NCI-H1048 (cell line): ENCODE measurements at places on chromosomes 7 and 10.

DNA sequence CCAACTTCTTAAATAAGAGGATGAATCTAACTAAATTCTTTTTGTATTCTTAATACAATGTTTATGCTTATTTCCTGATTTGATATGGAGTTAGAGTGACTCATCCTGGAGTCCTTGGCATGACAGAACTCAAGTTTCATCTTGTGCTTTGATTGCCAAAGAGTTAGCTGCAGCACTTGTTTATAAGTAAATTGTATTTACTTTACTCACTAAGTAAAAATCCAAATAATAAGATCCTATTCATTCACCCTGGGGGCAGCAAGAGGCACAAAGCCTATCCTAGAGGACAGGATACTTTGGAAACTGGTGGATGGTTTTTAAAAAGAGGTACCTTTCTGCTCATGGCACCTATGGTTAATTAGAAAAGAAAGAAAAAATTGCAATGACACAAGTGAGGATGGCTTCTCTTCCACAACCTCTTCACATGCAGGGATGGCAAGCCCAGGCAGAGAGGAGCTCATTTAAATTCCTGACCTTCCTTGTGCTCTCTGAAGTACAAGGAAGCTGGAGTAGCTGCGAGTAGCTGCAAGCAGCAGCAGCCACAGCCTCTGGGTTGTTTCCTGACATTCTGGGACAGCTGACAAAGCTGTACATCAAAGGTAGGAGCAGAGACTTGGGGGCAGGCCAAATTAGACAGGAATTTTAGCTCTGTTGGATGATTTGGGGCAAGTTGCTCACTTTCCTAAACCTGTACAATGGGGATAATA lies 28.5 kb upstream of the CROT start:
- no peak for DNase-seq

GRCh38 chr10:61068471-61068870 lies 124.5 kb upstream of the RHOBTB1 start:
- no peak for DNase-seq

- DNase-seq, result no peak
Measured at GRCh38 chr10:43913676-43914235, 265.1 kb upstream of the ZNF32 start.

- no peak for DNase-seq
Measured at GRCh38 chr10:58081353-58081752, 186.3 kb downstream of the IPMK start.

GRCh38 chr7:132453826-132454225 lies 122.4 kb downstream of the PLXNA4 start:
- DNase-seq, result no peak

DNA sequence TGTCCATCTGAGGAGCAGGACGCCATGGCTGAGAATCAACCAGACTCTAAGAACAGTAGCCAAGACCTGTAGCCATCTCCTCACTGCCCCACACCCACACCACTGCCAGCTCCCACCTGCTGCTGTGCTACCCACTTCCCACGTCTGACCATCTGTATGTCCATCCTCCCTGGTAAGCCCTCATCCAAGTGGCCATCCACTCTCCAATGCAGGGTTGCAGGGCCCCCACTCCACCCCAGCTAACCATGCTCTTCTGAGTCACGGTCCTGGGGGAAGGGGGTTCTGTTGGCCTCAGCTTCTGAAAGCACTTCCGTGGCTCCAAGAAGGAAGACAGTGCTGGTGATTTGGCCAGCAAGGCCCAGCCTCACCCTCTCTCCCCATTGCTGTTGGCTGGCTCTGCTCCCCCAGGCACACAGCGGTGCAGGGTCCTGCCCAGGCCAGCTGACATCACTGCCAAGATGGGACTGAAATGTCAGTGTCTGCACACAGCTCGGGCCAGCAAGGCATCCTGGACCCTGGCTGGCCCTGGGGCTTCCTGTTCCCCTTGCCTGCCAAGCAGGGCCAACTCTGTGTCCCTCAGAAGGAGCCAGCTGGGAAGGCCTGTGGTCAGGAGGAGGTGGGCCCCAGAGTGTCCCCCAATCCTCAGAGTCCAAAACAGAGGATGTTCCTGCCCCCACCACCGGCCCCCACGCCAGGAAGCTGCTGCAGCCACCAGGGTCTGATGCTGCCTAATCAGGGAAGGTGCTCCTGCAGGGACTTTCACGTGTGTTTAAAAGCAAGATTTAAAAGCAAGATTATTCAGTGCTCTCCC lies 17.5 kb downstream of the RASGEF1A start:
- no peak for DNase-seq

- no peak for DNase-seq
Measured at GRCh38 chr7:109983618-109984017, 1107.3 kb upstream of the LRRN3 start.

DNA sequence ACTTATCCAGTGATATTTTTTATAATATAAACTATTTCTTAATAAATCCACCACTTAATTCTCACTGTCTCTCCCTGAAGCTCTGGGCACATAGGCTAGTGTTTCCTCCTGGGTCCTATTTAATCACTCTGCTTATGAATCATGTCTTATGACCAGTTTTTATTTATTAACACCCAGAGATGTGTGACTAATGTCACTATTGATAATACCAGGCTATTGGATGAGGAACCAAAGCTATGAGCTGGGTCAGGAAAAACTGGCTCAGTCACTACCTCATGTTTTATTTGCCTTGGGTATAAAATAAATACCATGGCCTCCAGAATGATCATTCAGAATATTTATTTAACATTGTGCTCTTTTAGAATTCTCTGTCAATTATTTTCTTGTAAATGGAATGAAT lies 5.2 kb downstream of the SEMA3E start:
- no peak for DNase-seq

GRCh38 chr10:2990764-2991163 lies 76.6 kb upstream of the PFKP start:
- DNase-seq, result no peak

- DNase-seq, result no peak
Measured at GRCh38 chr10:72625276-72625607, 637 bp downstream of the MICU1 start.

DNA sequence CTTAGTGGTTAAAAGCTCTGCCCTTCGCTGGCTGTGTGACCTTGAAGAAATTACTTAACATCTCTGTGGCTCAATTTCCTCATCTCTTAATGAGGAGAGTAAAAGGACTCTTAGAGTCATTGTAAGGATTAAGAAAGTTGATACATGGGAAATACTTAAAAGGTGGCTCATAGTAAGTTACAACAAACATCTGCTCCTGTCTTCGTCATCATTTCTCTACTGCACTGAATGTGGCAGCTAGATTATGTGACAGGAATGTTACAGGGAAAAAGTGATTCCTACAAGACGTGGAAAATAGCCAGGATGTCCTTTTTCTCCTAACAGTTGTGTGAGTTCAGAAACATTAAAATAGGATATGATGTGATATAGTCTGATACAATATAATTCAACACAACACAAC lies 184.7 kb downstream of the FRMD4A start:
- no peak for DNase-seq

DNA sequence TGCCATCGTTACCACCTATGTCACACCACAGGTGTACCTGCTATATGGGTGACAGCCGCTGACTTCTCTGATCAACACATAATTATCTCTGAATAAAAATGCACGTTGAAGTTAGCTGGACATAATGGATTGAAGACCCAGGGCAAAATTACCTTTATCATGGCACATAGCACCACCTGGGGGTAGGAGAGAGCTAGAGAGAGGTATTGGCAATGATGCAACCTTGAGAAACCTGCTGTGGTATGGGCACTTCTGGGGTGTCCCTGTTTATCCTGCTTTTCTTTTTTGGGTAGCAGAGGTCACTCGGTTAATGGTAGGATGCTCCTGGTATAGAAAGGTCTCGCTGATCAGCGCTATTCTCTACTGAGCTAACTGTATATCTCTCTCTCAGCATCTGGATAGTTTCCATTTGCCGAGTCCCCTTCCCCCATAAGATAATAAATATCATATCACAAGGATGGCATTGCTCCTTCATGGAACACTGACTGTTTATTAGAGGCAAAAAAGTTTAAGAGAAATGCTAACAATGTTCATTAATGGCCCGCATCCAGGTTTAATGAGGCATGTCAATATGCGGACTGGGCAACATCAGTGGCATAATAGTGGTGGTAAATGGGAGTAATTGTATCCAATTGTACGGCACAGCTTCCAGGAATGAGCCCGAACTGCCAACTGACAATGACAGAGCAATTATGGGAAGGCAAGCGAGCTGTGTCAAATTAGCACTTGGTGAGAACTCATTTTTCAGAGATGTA lies 323.1 kb downstream of the TFEC start:
- no peak for DNase-seq

GRCh38 chr7:867406-868188 lies 8.8 kb upstream of the GET4 start:
- no peak for DNase-seq

GRCh38 chr7:120586571-120586970 lies 271.4 kb downstream of the TSPAN12 start:
- DNase-seq, result no peak

DNA sequence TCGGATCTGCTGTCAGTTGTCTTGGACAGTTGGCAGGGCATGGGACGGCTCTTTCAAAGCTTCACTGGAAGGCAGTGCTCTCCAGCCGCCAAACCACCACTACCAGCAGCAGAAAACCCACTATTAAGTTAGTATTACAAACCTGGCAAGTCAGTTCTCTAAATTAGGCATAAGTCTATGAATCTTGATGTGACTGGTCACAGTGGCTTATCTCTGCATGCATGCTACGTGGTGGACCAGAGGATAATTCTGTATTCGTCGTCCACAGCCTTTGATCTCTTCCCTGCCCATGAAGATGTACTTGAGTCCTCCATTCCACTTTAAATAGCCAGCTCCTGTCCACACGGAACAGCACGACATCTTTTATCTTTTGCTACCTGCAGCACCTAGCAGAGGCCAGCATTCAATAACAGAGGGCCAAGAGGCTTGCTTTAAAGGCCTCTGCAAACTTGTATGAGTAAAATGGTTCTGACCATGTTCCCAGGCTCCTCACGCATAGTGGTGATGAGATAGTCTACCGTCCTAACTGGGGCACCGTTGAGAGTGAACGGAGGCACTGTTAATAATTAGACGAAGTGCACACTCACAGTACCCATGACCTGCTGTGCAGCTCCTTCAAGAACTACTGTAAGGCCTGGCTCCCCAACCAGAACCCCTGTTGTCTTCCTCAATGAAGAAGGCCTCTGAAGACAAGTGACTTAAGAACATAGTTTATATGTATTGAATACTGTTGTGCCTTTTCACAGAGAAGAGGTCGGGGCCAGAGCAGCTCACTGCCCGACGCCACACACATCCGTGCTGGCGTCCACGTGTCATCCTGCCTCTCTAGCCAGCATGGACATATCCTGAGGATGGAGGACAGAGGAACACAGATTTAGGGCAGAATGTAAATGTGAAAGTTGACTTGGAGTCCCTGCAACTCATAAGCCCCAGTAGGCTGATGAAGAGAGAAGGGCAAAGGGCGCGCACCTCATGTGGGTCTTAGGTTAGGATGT lies 1.0 kb downstream of the GPR146 start:
- DNase-seq, result no peak

- no peak for DNase-seq
Measured at GRCh38 chr7:84914598-84914997, 272.3 kb downstream of the SEMA3D start.

DNA sequence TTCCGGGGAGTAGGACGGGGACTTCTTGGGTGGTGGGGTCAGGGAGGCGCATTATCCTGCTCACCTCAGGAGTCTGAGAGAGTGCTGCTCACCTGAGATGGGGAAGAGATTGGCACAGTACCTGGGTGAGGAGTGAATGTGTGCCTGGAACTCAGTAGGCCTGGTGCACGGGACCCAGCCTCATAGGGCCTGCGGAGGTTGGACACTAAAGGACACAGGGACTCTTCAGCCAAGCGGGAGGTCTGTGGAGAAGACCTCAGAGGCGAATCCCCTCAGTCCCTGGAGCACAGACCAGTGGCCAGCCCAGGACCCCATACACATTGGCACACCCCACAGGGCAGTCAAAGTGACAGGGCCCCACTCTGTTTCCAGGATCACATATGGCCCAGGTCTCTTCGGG lies 73.2 kb downstream of the OAT start:
- DNase-seq, result no peak

- no peak for DNase-seq
Measured at GRCh38 chr10:14731875-14732512, 42.7 kb downstream of the FAM107B start.

DNA sequence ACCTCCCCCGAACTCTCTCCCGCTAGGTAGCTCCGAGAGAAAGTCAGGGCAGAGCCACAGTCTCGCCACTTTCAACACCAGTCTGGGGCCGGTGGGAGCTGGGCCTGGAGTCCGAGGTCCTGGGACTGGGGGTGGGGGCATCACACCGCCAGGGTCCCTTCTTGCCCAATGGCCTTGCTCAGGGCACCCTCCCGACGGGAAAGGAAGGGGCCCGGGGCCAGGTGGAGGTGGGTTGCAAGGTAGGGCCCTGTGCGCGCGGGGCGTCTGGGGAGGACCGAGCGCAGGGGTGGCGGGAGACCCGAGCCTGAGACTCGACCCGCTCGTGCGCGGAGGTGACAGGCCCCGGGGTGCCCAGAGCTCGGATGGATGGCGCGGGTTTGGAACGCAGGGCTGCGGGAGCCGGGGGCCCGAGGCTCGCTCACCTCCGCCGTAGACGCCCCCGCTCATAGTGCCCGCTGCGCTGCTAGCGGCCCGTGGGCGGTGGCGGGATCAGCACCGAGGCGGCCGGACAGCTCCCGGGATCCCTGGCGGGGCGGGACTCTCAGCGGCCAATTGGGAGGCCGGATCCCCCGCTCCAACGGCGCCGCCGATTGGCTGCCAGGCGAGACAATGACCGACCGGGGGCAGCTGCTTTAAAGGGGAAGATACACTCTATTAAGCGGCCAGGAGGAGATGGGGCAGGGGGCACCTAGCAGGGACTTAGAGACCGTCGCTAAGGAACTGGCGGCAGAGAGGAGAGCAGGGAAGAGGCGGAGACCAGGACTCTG lies at the start of gene ACTL6B:
ACTL6B (minus strand) TSS at position 541 of the 767 bp plus-strand sequence; CDS start at position 447, 94 bp downstream.
- peak; percentile 67 for DNase-seq

GRCh38 chr7:21099432-21099831 lies 312.7 kb upstream of the SP8 start:
- no peak for DNase-seq

DNA sequence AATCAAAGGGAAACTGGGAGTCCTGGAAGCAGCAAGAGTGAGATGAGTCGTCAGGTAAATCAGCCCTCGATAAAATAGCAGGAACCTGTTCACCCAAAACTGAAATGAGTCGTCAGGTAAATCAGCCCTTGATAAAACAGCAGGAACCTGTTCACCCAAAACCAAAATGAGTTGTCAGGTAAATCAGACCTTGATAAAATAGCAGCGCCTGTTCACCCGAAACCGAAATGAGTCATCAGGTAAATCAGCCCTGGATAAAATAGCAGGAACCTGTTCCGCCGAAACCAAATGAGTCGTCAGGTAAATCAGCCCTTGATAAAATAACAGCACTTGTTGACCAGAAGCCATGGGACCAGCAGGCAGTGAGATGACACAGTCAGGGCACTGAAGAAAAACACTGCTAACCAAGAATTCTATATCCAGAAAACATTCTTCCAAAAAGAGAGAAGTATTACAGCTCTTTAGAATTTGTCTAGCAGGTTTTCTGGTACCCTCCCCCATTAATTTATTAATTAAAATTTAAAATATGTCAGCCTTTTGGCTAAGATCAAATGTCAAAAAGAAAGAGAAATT lies 3.4 kb upstream of the CYP2E1 start:
- DNase-seq, result no peak
